Astrocyte of the spinal cord (primary cell): ENCODE measurements at places on chromosomes 11 and 22.

DNA sequence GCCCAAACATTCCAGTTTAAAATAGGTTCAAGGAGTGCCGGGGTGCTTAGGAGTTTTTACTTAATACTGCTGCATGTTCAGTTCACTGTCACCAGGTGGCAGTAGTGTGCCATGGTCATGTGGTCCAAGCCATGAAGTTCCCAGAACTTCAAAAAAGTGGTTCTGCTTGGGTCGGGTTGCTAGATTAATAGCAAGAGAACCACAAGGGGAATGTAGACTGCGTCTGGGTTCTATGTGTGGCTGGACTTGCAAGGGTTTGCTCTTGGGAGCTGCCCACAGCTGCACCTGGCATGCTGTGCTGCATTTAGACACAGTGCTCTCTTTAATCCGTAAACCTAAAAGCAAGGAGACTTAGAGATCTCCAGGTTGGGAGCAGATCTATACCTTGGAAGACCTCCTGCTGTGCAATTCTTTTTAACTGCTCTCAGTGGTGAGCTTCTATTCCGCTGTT is 6.5 kb upstream of the SPON1 start:
- DNase-seq = peak; percentile 64

GRCh38 chr11:10454878-10455631 is at the start of gene AMPD3:
TSS of gene AMPD3 (plus strand) at chr11:10455264. CDS start at chr11:10461520, 6,256 bp downstream.
- peak; percentile 90 for DNase-seq

DNA sequence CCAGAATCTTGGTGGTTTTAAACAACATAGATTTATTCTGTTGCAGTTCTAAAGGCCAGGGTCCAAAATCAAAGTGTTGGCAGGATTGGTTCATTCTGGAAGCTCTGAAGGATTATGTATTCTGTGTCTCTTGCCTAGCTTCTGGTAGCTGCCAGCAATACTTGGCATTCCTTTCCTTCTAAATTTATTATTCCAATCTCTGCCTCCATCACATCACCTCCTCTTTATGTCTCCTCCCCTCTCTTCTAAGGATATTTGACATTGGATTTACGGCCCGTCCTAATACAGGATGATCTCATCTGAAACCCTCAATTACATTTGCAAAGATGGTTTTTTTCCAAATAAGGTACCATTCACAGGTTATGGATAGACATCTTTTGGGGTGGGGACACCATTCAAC is 186.5 kb downstream of the SBF2 start:
- no peak for DNase-seq

- DNase-seq = no peak
Measured at GRCh38 chr22:24587251-24587650, 5.6 kb downstream of the LRRC75B start.

DNA sequence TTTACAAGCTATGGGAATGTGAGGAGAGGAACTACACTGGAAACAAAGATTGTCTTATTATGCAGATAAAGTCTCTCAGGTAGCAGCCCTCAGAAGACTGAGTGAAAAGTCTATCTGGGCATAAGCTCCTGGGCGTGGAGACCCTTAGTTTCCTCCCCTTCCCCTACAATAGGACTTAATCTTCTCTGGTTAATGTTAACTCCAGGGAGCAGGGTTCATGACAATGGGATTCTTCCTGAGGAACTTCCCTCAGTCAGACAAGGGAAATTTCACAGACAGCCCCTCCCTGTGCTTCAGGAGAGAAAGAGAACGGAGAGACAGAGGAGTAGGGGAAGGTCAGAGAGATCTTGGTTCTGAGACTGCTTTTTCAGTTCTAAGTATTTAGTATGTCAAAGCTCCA is 1428.6 kb downstream of the LRRC4C start:
- no peak for DNase-seq

DNA sequence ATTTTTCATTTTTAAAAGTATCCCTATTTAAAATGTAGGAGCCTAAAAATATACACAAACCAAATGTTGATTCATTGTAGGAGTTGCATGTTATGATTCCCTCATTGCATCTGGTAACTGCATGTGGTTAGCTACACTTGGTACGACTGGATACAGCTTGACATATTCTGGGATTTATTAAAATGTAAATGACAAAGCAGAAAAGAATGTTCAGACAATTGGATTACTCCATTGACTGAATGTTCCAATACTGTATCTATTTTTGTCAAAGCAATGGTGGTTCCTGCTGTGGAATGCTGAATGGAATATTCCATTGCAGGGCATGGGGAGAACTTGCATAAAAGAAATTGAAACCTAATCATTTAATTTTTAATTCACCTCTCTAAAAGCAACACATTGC is 30.8 kb downstream of the BLID start:
- peak; percentile 94 for DNase-seq

- DNase-seq = peak; percentile 13
Measured at GRCh38 chr11:74989260-74989638, 516 bp downstream of the NEU3 start.

- no peak for DNase-seq
Measured at GRCh38 chr11:10295064-10295901, 1.3 kb upstream of the SBF2 start.

DNA sequence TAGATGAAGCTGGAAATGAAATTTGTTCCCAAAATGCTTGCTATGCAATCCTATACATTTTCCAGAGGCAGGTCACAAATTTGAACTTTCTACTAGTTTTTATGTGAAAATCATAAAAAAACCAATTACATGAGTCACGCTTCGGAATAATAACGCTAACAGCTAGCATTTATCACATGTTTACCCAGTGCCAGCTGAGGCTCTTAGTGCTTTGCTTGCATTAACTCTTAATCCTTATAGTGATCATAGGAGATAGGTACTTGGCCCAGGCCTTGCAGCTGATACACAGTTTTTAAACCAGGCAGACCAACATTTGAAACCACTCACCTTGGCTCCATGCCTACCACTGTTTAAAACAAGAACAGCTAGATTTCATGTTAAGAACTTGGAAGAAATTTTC is 131.8 kb upstream of the RAG2 start:
- DNase-seq = no peak

- DNase-seq = peak; percentile 2
Measured at GRCh38 chr11:7019500-7020182, 505 bp downstream of the ZNF214 start.

- DNase-seq = peak; percentile 72
Measured at GRCh38 chr22:46791201-46791731, 28.8 kb downstream of the TBC1D22A start.

DNA sequence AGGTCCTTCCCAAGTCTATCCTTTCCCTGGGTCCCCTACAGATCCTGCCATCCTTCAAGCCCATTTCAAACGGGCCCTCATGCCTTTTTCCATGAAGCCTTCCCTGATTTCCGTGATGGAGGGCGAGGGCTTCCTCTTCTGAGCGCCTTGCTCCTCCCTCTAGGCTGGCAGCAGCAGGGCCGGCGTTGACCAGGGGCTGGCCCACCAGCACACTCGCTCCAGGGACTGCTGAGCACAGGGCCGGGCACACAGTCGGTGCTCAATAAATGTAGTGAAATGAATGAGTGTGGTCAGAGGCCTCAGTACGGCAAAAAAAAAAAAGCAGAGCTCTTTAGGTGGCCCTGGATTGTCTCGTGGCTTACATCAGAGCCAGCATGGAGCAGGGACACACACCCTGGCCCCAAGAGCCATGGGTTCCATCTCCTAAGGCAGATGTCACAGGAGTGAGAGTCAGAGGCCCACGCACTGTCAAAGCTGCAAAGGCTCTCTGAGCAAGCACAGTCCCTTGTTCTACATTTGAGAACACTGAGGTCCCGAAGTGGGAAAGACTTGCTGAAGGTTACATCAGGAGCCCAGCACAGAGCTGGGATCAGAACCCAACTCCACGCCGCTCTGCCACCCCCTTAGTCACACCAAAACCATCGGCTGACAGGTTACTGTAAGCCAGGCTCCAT is 3.1 kb downstream of the IL2RB start:
- no peak for DNase-seq

DNA sequence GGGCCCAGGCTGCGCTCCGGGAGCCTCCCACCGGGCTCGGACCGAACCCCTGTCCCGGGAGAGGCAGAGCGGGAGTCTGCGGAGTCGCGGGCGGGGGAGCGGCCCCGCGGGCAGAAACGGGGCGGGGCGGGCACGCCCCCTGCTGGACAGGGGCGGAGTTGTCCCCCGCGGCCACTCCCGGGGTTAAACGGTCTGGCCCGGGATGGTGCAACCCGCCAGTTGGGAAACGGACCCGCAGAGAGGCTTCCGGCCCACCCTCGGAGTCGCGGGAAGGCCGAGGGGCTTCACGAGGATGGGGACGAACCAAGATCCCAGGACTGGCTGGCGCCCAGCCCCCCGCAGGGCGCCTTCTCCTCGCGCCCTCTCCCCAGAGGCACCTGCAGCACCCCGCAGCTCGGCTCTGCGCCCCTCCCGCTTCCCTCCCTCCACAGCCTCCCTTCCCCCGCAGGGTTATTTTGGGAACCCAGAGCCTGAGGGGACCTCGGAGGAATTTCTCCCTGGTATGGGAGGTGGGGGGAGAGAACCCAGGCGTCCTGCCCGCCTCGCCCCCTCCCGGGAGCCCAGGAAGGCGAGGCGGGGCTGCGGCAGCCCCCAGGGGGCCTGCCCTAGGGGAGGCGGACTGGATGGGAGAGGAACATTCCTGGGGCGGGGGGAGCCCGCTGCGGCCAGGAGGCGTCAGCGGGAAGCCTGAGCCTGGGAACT is 902 bp downstream of the RASGRP2 start:
- DNase-seq = no peak

GRCh38 chr22:25492162-25492561 is 72.3 kb upstream of the GRK3 start:
- no peak for DNase-seq

DNA sequence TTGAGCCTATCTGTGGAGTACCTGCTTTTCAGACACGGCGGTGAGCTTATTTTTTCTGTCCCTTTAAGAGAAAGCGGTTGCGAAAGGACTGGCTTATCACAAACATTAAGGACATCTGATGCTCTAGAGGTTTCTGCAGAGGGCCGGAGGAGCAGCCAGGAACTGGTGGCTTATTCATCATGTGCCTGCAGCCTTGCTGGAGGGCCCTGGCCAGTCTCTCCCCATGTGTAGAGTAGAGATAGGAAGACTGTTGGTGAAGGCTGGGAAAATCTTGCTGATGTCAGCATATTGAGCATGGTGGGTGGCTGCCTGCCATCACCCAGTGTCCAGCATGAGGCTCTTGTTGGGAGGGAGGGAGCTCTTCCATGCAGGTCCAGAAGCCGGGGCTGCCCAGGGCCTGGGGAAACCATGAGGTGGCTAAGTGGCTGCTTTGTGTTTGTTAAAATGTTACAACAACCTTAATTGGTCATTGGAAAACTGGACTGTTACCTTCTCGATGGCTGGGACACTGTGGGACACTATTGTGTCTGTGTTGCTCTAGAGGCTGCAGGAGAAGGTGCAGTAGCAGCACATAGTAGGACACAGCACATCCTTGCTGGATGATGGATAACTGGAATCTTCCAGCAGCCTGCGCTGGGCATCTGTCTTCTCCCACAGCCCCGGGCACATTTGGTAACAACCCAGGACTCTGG is 54.3 kb downstream of the TSPAN18 start:
- DNase-seq = no peak

DNA sequence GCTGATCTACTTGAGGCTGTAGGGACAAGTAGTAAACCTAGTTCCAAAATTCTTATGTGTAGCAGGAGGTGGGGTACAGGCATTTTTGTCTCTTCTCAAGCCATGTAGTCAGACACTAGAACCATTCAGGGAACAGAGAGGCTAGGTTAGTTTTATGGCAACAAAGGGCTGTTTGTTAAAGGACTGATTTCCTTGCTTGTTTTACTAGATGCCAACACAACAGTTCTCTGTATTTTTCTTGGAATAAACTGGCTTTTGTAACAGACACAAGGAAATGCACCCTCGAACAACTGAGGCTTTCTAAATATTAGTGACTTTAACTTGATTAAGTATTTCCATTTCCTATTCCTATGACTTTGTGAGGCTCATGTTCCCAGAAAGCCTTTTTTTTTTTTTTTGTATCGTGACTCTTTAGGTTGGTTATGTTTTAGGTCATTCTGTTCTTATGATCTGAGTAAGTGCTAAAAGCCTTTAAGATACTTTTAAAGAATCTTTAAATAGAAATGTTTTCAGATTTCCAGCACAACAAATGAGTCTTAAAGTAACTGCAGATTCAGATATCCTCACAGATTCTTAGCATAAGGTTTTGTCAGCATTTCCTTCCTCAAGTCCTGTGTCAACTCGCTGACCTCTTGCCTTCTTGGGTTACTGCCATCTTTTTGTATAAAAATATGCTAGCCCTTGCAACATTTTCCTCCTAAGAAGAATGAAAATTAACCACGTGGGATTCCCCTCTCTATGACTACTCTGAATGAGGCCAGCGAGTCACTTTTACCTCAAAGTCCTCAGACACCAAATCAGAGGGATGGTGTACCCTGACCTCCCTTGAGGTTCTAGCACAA is 92.5 kb downstream of the CCDC83 start:
- DNase-seq = peak; percentile 83

GRCh38 chr11:86570020-86570419 is 102.4 kb downstream of the ME3 start:
- DNase-seq = no peak

GRCh38 chr11:101011881-101012280 is 117.7 kb downstream of the PGR start:
- DNase-seq = no peak

GRCh38 chr11:65852508-65853245 is 5.3 kb downstream of the CFL1 start:
- DNase-seq = no peak
